ENCODE measurements at places on chromosomes 6 and 20.

DNA sequence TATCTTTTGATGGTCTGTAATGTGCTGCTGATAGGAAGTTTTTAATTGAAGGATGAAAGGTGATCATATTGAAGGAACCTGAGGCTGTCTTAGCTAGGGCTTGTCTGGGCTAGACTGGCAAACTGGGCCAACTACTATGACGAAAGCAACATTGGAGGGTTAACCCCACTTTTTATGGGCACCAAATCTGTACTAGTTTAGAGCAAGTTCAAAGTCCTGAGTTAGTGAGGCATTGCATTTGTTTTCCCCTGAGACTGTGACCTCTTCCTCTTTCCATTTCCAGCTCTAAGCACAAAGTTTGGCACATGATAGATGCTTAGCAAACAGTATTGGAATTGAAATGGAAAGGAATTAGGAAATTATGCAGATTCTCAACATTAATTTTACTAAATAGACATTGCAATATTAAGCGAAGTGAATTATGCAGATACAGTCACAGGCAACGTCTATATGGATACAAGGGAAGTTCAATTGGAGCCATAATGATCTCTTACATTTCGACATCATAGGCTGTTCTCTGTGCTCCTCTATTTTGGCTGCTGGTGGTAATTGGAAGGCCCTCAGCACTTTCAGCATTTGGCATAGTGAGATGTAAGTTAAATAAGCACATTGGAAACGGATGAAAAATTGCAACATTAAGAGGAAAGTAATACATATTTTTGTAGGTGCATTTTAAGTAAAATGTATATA, 22.2 kb downstream of the CEP57L1 start:
- DNase-seq = no peak

GRCh38 chr6:38695227-38695900, 7.6 kb downstream of the GLO1 start:
- no peak for DNase-seq

DNA sequence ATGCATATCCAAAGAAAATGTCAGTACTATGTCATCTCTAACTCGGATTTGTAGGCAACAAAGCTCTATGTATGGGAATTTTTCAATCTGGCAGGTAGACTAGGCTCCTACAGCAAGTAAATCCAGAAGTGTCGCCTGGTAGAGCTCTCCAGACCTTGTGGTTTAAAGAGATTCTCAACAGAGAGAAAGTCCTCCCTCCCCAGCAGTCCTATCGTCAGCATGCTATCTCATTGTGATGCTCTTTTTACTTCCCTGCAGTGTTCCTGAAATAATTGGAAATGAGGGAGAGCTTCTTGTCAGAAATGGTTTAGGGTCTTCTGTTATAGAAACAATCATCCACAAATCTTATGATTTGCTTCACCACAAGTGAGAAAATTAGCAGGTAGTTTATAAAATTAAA, 395.4 kb downstream of the FRK start:
- DNase-seq = no peak

GRCh38 chr6:30515944-30516753, 26.8 kb downstream of the HLA-E start:
- DNase-seq = peak; percentile 87

- no peak for DNase-seq
Observed at GRCh38 chr6:113978084-113978675, 7.2 kb upstream of the HDAC2 start.

DNA sequence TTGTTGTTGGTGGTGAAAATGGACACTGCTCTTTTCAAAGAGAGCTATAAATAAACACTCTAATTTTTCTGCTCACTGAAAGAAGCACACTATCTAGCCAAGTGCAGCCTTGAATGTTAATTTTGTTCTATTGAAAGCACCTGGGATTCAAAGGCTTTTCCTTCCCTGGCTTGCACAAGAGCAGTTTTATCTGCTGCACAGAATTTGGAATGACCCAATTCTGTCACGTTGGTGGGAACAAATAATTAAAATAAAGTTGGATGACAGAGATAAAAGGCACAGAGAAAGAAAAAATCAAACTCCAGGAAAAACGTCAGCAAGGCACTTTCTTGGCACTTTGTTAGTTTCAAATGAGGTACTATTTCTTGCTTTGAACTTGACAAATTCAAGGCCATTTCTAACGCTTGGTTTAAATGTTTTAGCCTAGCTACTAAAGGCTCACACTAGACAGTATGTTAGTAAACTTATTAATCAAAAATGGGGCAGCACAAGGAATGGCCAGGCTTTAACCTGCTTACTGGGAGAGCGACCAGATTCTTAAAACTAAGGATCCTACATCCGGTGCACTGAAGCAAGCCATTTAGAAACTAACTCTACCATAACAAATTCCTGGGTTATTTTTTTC, 145.5 kb upstream of the ARG1 start:
- DNase-seq = no peak

GRCh38 chr6:92790381-92790780, 629.0 kb downstream of the EPHA7 start:
- no peak for DNase-seq

DNA sequence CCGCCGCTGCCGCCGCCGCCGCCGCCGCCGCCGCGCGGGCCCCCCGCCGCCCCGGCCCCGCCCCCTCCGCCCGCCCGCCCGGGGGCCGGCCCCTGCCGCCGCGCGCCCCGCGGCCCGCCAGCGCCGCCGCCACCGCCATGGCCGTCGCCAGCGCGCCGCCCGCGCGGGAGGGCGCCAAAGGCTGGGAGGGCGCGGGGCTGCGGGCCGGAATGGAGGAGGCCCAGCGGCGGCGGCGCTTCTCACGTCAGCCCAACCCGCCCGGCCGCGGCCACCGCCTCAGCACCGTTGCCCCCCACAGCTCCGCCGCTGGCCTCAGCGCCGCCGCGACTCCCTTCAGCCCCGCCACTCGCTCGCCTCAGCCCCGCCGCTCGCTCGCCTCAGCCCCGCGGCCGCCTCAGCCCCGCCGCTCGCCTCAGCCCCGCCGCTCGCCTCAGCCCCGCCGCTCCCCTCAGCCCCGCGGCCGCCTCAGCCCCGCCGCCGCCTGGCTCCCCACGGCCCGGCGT, 258 bp downstream of the PHF10 start:
- DNase-seq = peak; percentile 26

GRCh38 chr20:52833901-52834300, 138.3 kb upstream of the TSHZ2 start:
- no peak for DNase-seq

DNA sequence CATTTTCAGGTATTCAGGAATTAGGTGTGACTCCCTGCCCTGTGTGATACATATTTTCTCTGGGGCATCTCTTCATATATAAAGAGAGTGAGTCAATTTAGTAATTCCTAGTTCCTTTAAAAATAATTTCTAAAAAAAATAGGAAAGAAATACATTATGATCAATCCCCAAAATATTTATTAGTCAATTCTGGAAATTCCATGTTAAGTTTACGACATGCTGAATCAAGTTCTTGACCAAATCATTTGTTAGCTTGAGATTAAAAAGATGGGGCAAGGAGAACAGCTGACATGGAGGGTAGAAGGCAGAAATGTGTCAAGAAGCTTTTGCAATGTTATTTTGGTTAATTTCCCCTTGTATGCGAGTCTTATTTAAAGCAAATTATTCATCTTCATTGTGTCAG, 22.7 kb upstream of the PRDM1 start:
- no peak for DNase-seq

- DNase-seq = no peak
Observed at GRCh38 chr6:35668744-35669450, 19.8 kb downstream of the FKBP5 start.
